RPMI8226 (cell line): ENCODE measurements at places on chromosomes 4 and X.

DNA sequence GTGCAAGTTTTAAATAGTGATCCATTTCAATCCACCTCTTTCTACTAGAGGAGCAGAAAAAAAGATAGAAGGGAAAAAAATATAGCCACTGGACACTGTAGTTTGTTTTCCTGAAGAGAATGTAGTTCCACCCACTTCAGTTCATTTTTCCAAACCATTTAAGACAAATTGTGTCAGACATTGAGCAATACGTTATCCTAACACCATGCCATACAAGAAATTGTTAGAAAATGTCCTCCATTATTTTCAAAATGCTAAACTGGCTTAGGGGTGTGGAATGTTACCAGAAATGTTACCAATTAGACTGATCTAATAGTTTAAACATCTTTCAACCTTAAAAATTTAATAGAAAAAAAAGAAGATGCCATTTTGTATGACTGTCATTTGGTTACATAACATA lies 48.6 kb upstream of the ETNPPL start:
- DNase-seq, result no peak

GRCh38 chr4:2218436-2218835 lies 23.5 kb downstream of the HAUS3 start:
- DNase-seq, result no peak

- DNase-seq, result no peak
Measured at GRCh38 chrX:30741545-30741944, 88.3 kb downstream of the GK start.

- peak; percentile 47 for DNase-seq
Measured at GRCh38 chrX:130878350-130879341, 24.4 kb downstream of the ENOX2 start.

- DNase-seq, result peak; percentile 47
Measured at GRCh38 chr4:74189331-74190043, 31.6 kb downstream of the MTHFD2L start.

GRCh38 chrX:41671082-41671481 lies 17.7 kb upstream of the GPR34 start:
- no peak for DNase-seq

- no peak for DNase-seq
Measured at GRCh38 chr4:122205687-122206086, 53.6 kb downstream of the BLTP1 start.

DNA sequence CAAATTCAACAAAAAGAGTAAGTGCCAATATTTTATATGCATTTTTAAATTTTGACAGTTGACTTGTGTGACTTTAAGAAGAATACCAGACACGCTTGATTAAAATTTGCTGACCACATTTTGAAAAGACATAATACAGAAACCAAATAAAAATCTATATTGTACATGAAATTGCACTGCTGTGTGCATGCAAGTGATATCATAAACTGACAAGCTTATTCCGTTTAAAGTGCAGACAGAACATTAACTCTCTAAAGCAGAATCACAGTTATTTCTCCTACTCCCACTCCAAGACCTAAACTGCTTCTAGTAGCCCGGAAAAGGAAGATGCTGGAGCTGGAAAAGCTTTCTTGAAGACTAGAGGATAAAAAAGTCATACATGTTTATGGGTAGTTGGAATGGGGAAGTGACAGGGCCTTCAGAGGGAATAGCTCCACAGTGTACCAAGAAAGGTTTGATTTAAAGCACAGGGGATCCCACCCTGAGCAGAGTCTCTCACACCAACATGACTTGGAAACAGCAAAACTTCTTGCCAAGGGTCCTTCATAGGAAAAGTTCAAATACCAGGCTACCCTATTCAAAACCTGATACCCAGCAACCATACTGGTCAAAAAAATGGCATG lies 34.1 kb upstream of the NAF1 start:
- no peak for DNase-seq

GRCh38 chrX:152884171-152884570 lies 13.7 kb upstream of the ZNF185 start:
- DNase-seq, result no peak

DNA sequence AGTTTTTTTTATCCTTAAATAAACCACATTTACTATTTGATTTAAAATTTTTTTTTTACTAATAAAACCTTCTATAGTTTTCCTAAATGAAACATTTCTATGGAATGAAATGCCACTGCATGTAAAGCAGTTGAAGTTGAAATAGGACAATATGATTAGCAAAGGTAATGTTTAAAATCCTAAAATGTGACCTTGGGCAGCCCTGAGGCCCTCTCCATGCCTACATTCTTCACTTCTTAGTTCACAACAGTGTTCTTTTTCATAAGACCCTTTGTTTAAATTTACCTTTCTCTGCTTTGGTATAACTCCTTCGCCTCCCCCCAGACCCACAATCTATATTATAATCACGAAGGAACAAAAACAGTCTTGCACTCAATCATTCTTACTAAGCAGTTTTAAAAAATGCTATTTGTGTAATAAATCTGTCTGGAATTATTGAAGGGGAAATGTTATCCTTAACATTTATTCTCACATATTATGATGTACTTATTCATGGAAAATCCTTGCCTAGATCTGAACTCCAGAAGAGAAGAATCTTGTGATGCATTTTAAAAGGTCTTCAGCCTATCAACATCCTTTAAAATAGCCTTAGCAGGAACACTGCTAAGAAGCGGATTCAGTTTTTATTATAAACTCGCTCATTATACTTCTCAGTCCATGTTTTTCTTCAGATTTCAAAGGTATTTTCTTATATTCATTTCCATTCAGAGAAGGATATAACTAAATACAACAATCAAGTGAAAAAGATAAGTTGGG lies 124.6 kb upstream of the NAP1L5 start:
- DNase-seq, result no peak

- peak; percentile 40 for DNase-seq
Measured at GRCh38 chrX:75746891-75747639, 38.0 kb downstream of the MAGEE2 start.

DNA sequence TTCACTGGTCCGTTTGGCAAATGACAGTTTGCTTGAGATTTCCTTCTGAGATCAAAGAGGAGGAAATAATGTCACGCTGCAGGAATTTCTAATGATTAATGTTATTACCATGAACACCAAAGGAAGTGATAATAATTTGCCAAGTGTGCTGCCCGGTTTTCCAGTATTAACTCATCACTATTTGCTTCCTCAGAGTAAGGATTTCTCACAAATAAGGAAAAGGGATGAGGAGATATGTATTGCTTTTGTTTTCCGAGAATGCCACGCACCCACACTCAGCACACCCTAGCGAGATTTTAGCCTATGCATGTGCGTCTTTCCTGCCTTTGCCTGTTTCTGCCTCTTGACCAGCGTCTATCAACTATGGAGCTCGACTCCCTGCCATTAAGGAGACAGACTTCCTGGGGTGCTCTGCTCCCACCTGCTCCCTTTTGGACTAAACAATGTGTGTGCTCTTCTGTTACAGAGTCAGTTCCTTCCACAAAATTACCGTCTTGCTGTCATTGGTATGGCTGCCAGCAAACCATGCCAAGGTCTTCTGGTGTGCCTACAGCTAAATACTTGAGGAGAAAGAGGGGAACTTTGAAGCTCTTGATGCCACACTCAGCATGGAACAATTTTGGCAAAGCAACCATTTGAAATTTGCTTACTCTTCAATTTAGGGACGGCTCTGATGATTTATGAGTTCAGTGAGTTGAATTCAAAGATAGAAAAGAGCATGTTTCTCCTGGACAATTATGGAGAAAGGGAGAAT lies 393.1 kb upstream of the ZFP42 start:
- DNase-seq, result no peak

- no peak for DNase-seq
Measured at GRCh38 chr4:6198768-6199421, 1.5 kb downstream of the JAKMIP1 start.
